Stimulated activated CD4-positive, alpha-beta T cell treated with anti-CD3 and anti-CD28 coated beads, Interleukin-1b, Interleukin-23, amount 100 ng/mL, for 1 hour (primary cell): ENCODE measurements at places on chromosomes 11 and 22.

DNA sequence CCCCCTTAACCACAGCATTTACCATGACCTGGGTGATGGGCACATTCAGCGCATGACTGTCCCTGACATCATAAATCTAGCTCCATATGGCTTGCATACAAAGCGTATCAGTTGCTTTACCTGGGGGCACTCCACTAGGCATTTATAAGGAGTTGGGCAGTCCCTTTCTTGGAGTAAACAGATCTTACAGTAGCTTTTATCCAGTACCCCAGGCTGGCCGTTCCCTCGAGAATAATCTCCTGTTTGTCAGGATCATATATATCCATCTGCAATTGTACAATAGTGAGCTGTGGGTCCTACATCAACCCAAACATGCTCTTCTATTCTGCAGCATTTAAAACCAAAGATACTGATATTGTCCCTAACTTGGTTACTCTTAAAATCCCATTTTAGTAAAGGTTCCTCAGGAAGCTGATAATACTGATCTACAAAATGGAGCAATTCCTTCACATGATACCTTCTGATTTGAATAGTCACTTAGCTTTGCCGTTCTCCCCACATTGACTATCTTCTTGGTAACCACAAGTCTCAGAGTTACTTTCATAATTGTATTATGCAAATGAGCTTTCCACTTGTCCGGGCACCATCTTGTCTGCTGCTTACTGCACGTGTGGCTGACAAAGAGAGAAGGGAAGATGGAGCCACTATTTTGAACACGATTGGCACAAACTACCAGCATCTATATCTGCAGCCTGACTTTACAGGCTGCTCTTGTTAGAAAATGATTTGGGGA lies 205.0 kb downstream of the CWF19L2 start:
- no peak for DNase-seq

DNA sequence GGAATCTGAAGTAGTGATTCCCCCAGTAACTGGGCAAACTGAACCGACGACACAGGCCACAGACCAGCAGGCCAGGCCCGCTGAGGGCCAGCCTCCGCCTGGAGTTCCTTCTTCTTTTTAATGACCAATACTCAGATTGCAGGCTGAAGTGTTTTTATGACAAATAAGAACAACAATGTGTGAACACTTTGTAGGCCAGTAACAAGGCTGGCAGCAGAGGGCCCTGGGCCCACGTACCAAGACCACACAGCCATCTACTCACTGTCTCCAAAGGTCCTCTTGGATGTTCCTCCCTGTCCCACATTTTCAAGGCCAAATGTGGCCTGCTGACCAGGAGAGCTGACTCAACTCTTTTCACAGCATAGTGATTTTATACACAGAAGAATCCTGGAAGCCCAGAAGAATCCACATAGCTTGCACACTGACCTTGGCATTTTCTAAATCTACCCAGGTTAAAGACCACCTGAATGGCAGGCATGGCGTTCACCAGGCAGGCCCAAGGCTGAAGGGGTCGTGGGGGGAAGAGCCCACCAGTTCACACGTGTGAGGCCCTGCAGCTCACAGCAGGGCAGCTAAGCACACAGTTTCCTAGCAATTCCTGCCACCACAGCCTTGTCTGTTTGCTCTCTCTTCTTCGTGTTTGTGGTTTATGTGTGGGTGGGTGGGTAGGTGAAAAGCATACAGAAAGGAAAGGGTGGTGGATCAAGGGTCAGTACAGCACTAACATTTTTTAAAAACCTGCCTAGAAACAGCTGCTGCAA lies 13.3 kb downstream of the SMCO4 start:
- no peak for DNase-seq

DNA sequence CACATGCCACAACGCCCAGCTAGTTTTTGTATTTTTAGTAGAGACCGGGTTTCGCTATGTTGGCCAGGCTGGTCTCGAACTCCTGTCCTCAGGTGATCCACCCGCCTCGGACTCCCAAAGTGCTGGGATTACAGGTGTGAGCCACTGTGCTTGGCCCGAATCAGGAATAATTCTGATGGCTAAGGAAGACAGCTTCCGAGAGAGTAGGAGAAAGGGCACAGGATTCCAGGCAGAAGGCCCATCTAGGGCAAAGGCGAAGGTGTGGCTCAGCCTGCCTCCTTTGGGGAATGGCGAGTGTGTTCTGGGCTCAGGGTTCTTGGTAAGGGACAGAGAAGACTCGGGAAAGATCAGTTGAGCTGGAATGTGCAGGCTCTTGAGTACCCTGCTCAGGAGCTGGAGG lies 1.6 kb upstream of the SYCE3 start:
- DNase-seq = no peak

GRCh38 chr22:39727541-39727940 lies 157.0 kb downstream of the CACNA1I start:
- DNase-seq = no peak
